Activated T-helper 1 cell treated with anti-CD3 and anti-CD28 coated beads, Interleukin-2, amount 50 U/mL, for 16 hours (primary cell): ENCODE measurements at places on chromosomes 5 and 9.
A peak's percentile ranks its signal among the peaks of the same experiment; 100 is the strongest.

GRCh38 chr5:14118551-14119320 is 24.4 kb upstream of the TRIO start:
- no peak for DNase-seq

DNA sequence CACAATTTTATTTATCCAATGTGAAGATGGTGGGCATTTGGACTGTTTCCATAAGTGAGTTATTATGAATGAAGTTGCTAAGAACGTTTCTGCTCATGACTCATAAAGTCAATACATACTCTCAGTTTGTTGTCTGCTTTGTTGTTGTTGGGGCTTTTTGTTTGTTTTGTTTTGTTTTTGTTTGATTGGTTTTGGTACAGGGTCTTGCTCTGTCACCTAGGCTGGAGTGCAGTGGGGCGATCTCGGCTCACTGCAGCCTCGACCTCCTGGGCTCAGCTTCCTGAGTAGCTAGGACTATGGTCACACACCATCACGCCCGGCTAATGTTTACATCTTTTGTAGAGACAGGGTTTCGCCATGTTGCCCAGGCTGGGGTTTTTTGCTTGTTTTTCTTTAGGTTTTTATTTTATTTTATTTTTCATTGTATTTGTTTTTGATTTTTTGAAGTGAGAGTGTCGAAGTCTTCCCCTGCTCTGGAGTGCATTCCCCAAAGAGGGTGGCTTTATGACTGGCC is 18.0 kb downstream of the TRIM7 start:
- no peak for DNase-seq

- DNase-seq, result peak; percentile 87
Observed at GRCh38 chr9:76394195-76394959, at the start of gene RFK. TSS of gene RFK (minus strand) at chr9:76394426. CDS start at chr9:76394171, 255 bp downstream.

DNA sequence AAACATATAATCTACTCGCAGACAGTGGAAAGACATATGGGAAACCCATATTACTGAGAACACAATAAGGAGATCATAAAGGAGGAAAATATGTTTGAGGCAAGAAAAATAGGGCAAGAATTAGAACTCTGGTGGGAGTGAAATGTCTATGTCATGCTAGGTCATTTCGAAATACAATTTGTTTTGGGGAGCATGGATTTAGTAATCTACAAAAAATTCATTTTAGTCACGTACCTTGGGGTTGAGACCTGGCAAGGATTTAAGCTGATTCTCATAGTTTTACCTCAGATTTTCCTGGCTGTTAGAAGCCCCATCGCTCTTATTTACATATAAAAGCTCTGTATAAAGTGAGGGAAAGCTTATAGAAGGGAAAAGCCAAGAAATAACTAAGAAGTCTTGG is 11.5 kb upstream of the CSNK1G3 start:
- DNase-seq, result no peak

- DNase-seq, result no peak
Observed at GRCh38 chr5:139342423-139342723, 719 bp downstream of the PAIP2 start.
